ENCODE measurements at places on chromosomes 1 and 21.
A peak's percentile ranks its signal among the peaks of the same experiment; 100 is the strongest.

GRCh38 chr1:32350785-32351398 is 11.4 kb downstream of the FAM229A start:
- peak; percentile 58 for DNase-seq

GRCh38 chr1:203556047-203556851 is 62.3 kb downstream of the OPTC start:
- DNase-seq = peak; percentile 95

- no peak for DNase-seq
Observed at GRCh38 chr1:215215846-215216245, 133.3 kb downstream of the KCNK2 start.

DNA sequence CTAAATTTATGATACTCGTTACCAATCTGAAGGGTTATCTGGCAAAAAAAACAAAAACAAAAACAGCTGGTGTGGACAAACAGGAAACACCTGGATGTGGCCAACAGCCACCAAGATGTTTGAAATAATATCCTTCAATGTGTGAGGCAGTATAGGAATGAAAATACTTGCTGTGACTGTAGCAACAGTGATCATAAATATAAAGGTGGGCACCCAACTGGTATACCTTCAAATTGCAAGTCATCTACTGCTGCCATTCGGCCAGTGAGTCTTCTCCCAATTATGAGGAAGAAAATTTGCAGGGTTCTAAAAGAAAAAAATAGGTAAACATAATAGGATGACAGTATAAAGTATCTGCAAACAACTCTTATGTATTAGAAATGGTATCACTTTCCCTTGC is 916 bp downstream of the YIPF1 start:
- DNase-seq = no peak

DNA sequence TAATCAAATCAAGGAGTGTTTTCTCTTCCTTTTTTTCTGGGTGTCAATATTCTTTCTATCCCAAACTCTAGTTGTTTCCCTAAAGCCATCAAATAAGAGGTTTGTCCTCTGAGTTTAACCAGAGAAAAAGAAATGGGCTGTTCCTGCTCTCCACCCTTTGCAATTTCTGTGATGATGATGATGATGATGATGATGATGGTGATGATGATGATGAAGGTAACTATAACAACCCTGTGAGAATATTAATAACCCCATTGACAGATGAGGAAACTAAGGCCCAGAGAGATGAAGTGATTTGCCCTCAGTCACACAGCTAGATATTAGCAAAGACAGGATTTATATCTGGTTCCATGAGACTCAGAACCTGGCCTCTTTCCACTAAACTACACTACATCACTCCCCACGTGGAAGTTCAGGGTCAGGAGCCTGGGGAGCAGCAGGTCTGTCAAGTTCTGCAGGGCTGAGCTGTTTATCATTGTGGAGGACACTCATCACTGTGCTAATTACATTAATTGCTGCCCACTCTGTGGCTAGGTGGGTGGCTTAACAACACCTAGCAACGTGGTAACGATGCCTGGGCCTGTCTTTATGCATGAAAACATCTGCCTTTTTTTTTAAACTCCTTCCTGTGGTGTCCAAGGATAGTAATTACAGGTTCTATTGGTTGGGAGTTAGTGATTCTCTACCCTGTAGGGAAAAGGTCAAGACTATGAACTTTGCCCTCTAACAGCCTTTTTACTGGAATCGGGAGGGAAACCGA is 19.0 kb upstream of the JUN start:
- no peak for DNase-seq

Data from AG10803 (cell line).